ENCODE measurements at places on chromosomes 16 and 17. TPM values are rescaled to one million over a fixed set of nuclear protein-coding genes. Genes with fewer than 3 reads are reported as not detected.

DNA sequence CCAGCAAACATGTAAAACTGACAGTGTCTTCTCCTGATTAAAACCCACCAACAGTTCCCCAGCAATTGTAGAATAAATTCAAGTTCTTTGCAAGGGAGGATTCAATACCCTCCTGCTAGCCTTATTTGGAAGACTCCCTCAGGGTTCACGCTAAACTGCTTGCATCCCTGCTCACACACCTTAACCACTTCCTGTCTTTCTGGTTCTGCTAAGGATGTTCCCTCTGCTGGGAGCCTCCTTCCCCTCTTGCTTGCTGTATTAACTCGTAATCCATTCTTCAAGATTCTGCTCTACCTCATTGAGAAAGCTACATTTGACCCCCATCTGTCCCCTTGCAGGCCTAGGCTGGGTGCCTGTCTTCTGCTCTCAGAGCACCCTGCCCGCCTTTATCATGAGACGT is 2.3 kb upstream of the SHISA6 start:
- no peak for DNase-seq

GRCh38 chr17:40190197-40191021 is 13.1 kb downstream of the RAPGEFL1 start:
- peak; percentile 44 for DNase-seq

DNA sequence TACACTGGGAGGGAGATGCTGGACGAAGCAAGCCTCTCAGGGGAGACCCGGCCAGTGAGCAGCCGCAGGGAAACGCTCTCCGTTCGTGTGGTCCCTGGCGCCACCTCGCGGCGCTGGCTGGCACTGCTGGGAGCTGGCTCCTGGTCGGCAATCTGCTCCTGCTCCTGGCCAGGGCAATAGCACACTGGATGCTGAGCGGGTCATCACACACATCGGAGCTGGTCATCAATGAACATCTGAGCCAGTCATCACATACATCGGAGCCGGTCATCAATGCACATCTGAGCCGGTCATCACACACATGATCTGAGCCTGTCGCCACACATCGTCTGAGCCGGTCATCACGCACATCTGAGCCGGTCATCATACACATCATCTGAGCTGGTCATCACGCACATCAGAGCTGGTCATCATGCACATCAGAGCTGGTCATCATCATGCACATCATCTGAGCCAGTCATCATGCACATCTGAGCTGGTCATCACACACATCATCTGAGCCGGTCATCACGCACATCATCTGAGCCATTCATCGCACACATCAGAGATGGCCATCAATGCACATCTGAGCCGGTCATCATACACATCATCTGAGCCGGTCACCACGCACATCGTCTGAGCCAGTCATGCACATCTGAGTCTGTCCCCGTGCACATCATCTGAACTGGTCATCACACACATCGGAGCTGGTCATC is 217.3 kb downstream of the RBFOX3 start:
- peak; percentile 51 for DNase-seq

DNA sequence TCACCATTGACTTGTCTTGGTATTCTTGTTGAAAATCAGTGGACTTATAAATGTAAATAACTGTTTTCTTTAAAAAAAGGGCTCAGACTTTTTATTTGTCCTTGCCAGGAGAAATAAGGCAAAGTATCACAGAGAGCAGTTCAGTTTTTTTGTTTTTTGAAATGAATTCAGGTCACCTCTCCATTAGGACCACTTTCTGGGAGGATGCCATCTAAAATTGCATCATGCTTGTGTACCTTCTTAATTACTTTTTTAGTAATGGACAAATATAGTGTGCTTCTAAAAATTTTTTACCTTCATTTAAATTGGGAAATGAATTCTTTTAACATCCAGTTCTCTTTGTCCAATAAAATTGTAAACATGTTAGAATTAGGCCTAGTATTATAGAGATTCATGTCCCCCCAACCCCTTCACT is 210.0 kb downstream of the BCAS3 start:
- no peak for DNase-seq

DNA sequence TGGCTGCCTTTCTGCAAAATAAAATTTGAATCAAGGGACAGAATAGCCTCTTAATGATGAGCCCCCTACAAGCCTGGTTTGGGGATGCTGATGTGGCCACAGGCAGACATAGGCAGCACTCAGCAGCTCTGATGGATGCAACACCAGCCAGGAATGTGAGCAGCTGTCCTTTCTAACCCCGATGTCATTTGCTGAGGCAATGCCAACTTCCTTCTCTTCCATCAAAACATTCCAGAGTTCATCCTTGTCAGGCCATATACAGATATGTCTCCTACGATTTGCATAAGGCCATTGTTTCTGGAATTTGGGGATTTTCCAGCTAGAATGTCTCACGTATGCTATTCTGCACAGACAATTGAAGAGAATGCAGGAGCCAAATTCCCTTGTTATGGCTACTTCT is 52.1 kb upstream of the MYOCD start:
- DNase-seq = no peak

DNA sequence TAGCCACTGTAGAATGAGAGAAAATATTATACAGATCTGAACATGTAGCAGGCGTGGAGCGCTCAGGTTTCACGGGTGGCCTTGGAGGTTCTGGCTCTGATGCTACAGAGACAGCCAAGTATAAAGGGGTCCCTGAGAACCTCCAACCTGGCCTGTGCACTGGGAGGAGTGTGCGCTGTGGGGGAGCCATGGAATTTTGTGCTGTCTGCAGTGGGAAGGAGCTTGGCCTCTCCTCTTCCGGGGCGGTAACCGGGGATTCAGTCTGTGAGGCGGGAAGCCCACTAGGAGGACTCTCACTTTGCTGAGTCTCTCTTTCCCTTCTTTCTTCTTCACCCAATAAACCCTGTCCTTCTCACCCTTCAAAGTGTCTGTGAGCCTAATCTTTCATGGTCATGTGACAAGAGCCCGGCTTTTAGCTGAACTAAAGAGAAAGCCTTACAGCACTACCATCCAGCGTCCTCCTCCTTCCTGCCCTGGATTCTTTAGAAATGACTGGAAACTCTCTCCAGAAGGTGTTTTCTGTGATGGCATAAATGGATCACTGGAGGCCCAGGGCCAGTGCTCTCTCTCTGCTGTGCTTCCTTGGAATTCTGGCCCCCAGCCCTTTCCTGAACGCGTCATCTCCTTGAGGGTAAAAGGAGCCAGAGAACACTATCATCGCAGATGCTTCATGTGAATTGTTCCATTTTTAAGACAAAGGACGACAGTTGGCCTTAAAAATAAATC is 232.1 kb upstream of the CACNG5 start:
- no peak for DNase-seq

DNA sequence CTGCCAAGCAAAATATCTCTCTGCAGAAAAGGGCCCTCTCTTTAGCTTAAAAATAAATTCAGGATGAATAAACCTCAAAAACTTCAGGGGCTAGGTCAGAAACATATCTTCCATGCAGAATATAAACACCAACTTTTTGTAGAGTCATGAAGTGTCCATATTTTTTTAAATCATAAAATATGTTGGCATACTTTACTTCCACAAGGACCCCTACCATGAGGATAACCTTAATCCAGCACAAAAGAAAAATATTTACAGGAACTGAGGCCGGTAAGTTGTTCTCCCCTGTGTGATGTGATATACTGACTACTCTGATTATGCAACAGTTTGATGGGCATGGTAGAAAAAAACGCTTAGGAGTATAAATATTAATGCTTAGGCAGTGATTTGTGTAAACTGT is 264.8 kb upstream of the CDH11 start:
- DNase-seq = no peak

DNA sequence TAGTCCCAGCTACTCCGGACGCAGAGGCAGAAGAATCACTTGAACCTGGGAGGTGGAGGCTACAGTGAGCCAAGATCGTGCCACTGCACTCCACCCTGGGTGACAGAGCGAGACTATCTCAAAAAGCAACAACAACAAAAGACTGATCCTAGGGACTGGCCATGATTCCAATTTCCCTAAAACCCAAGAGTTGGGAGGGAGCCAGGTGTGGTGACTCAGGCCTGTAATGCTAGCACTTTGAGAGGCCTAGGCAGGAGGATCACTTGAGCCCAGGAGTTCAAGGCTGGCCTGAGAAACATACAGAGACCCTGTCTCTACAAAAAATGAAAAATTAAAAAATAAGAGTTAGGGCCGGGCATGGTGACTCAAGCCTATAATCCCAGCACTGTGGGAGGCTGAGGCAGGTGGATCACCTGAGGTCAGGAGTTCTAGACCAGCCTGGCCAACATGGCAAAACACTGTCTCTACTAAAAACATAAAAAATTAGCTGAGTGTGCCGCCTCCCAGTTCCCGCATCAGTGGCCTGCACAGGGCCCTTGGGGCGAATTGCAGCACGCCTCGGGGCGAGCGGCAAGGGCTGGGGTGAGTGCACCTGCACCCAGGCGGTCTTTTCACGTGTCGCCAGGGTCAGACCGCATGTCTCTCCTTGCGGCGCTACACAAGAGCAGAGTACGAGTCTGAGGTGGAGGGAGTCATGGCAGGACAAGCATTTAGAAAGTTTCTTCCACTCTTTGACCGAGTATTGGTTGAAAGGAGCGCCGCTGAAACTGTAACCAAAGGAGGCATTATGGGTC is 40.8 kb downstream of the CDH3 start:
- no peak for DNase-seq

DNA sequence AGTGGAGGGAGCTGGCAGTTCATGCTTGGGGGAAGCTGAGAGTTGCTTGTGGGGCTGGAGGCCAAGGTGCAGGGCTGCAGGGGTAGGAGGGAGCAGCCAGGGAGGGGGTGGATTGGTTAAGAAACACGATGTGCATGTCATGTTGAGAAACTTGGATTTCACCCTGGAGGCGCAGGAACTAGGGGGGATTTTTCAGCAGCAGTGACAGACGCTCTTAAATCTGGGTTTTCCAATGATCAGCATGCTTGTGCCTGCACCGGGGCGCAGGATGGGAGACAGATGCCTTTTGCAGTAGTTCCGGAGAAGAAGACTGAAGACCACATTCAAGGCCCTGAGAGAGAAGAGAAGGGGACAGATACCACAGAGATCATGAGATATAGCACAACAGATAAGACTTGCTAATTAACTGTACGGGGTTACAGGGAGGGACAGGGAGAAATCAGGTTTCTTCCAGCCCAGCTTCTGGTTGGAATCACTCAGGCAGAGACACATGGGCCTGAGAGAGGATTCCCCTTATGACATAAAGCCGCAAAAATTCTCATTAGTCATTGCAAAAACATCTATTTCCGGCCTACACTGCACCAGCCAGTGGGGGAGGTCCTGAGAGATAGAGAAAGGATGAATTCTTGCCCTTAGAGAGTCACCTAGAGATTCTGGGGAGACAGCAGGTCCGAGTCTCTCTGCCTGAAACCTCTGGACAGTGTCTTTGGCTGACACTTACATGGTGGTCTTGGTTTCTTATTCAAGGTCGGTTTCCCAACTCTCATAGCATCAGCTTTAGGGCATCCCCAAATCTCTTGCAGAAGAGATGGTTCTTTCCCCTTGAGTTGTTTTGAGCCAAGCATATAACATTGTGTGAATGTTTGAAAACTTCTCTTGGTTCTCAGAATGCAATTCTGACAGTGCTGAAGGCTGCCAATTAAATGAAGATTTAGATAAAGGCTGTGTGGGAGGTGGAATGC is 27.1 kb downstream of the CDH13 start:
- DNase-seq = no peak

GRCh38 chr16:27515874-27516353 is 33.8 kb downstream of the GTF3C1 start:
- peak; percentile 5 for DNase-seq

GRCh38 chr16:11233727-11234376 is 22.2 kb downstream of the SOCS1 start:
- no peak for DNase-seq

DNA sequence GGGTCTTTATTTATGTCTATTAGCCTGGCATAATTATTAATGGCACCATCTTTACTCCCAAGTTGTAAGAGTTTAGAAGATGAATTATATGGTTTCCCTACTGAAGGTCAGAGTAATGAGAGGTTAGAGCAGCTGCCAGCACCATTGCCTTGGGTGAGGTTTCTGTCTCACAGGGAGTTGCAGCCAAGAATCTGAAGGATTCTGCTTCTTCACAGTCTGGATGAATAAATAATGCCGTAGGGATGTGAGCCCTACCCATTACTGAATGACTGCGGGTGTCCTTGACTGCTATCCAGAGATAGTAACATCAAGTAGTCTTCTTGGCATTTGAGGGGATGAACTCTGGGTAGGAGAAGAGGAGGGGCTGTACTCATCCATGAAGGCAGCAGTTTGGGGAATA is 52.8 kb upstream of the SMIM36 start:
- DNase-seq = no peak

SOST gene
- not detected for total RNA-seq

CSF3 gene
- total RNA-seq = not detected

TNFSF12 gene
- total RNA-seq = 82.4 TPM

ATP2A1 gene
- 1.4 TPM for total RNA-seq

SLC13A5 gene
- total RNA-seq = not detected

PERCC1 gene
- 0.77 TPM for total RNA-seq

TMEM238L gene
- not detected for total RNA-seq

KRT17 gene
- not detected for total RNA-seq

SPIRE2 gene
- total RNA-seq = 1.2 TPM

KRT24 gene
- total RNA-seq = not detected

PRSS33 gene
- total RNA-seq = not detected

KRT33A gene
- total RNA-seq = not detected

LPO gene
- 0.15 TPM for total RNA-seq

AATK gene
- total RNA-seq = 0.46 TPM

ANKRD40CL gene
- total RNA-seq = not detected

PARN gene
- 48.2 TPM for total RNA-seq

Measured in naive thymus-derived CD4-positive, alpha-beta T cell (primary cell).